ENCODE measurements at places on chromosomes 11 and 22.
A peak's percentile ranks its signal among the peaks of the same experiment; 100 is the strongest.

GRCh38 chr11:47950396-47950795 is 30.0 kb upstream of the PTPRJ start:
- DNase-seq = no peak

GRCh38 chr11:79663017-79663416 is 222.2 kb upstream of the TENM4 start:
- peak; percentile 32 for DNase-seq

- DNase-seq = no peak
Measured at GRCh38 chr11:27076121-27076589, 35.5 kb downstream of the BBOX1 start.

DNA sequence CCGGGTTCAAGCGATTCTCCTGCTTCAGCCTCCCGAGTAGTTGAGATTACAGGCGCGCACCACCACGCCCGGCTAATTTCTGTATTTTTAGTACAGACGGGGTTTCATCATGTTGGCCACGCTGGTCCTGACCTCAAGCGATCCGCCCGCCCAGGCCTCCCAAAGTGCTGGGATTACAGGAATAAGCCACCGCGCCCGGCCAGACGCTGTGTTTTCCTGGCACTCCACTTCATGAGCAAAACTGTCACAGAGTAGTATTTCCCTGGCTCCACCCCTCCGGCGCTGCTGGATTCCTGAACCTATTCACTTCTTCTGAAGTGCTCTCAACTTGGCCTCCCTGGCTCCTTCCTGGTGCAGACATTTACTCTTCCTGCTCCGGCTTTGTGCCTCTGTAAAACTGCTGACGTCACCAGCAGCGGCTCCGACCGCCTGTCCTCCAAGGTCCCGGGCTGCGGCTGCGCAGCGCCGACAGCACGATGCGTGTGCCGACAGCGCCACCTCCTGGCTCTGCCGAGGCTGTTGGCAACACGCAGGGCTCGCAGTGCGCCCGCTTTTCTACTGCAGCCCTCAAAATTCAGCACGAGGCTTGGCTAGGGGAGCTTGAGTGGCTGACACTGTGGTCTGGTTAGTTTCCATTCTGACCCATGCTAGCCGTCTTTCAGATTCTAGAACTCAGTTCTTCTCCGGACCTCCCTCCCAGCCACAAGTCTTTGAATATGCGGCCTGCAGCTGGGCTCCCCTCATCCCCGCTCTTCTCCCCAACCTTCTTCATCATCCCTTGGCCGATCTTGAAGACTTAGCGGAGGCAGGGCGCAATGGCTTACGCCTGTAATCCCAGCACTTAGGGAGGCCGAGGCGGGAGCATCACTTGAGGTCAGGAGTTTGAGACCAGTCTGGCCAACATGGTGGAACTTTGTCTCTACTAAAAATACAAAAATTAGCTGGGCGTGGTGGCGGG is 36.6 kb downstream of the APOL3 start:
- DNase-seq = peak; percentile 85

- no peak for DNase-seq
Measured at GRCh38 chr22:41242396-41243117, 1.8 kb upstream of the CHADL start.

Data from NCI-H1930 (cell line).